ENCODE measurements at places on chromosomes 5 and 9.

- DNase-seq, result no peak
These were observed 6.5 kb upstream of the PLIN2 start for GRCh38 chr9:19133549-19134345.

DNA sequence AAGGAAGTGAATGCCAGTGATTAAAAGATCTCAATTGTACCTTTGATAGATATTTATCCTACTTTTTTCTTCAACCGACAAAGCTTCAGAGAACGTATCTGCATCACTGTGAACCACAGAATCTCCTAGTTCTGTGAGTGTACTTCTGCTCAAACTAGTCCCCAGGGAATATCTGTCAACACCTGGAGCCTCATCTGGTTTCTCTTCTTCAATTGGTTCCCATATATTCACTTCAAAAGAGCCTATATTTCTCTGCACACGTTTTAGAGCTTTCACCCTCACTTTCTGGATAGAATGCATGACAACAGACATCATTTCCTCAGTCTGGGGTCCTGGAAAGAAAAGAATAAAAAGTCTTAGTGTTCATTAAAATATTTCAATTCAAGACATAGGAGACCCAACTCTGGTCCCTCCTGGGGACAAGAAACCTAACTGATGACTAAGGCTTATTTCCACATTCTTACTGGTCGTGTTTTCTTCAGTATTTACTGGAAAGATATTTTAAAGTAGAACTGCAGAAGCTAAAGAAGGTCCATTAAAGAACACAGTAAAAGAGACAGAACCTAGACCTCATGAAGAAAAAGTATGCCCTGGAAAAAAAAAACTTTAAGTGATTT is 64.3 kb downstream of the CPLANE1 start:
- DNase-seq, result no peak

- DNase-seq, result no peak
These were observed 52.4 kb downstream of the MEF2C start for GRCh38 chr5:88830567-88830966.

- DNase-seq, result peak; percentile 78
These were observed 22.1 kb downstream of the PTCH1 start for GRCh38 chr9:95494416-95495371.

GRCh38 chr5:88760527-88760926 is 122.5 kb downstream of the MEF2C start:
- DNase-seq, result no peak

- peak; percentile 27 for DNase-seq
These were observed at the start of gene CNTFR for GRCh38 chr9:34589636-34590380. Gene CNTFR, minus strand, starts transcription at chr9:34589724. Its CDS starts 20,743 bp downstream, at chr9:34568981.

DNA sequence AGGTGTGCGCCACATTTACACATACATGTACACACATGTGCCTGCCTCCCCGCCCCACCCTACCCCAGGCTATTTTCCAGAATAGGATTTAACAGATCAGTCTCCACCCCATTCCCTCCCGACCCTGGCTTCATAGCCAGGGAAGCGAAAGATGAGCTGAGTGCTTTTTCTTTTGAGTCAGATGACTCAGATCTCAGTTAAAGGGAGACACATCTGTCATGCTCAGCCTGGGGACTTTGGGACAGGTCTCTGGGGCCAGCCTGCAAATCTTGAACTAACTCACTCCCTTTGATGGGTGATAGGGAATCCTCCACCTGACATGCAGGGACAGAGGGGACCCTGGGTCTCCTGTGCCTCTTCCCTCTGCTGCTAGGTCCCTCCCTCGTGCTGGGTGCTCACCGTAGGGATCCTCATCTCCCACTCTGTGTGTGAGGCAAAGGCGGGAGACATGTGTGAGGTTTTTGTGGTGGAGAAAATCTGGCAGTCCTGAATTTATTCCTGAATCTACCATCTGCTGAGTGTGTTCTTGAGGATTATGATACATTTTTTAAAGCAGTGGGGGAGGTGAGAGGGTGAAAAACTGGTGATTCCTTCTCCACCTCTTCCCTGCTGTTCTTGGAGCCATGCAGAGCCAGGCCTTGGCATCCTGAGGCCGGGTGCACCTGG is 37.7 kb downstream of the NEUROG1 start:
- DNase-seq, result no peak

DNA sequence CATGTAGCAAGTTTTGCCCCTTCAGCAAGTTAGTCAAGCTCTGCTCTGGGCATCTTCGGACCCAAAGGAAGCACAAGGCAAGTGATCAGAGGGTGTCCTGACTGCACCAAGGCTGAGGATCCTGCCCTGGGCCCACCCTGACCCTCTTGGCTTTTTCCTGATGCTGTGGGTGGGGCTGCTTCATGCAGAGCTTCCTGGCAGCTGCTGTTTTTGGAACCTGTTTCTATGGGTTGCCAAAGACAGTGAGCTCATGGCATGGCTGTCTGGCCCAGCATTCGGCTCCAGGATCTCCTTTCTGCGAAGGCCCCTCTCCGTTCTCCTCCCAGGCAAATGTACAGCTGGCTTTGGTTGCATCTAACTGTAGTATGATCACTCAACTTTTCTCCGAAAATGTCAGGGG is 497.9 kb downstream of the ARHGEF28 start:
- no peak for DNase-seq

- no peak for DNase-seq
These were observed 54.3 kb downstream of the FBN2 start for GRCh38 chr5:128483738-128484137.

DNA sequence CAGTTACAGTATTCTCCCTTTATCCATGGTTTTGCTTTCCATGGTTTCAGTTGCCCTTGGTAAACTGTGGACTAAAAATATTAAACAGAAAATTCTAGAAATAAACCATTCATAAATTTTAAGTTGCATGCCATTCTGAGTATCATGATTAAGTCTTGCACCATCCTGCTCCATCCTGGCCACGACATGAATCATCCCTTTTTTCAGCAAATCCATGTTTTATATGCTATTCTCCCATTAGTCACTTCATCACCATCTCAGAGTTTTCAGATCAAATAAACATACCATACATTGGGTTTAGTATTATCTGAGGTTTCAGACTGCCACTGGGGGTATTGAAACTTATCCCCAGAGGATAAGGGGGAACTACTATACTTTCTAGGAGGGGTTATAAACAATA is 234.4 kb upstream of the ATP10B start:
- no peak for DNase-seq

- no peak for DNase-seq
These were observed 10.2 kb downstream of the DCANP1 start for GRCh38 chr5:135436951-135437418.

GRCh38 chr9:137138058-137138721 is 764 bp upstream of the GRIN1 start:
- no peak for DNase-seq
